ENCODE measurements at places on chromosomes 2 and 18.

DNA sequence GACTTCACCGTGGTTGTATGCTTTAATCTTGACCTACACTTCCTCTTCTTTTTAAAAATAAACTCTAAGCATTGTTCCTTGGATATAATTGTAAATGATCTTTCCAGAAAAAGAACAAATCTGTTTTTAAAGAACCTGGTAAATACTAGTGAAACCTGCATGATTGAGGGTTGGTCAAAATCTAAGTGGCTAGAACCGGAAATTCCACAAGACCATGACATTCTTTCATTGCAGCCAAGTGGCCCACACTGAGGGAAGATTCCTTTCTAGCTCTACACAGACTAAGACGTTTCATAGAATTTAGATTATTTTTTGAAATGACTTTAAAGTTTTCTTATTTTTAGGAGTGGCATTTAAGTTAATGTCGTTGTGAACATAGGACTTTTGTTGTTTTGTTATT is 356.7 kb downstream of the NYAP2 start:
- no peak for DNase-seq

DNA sequence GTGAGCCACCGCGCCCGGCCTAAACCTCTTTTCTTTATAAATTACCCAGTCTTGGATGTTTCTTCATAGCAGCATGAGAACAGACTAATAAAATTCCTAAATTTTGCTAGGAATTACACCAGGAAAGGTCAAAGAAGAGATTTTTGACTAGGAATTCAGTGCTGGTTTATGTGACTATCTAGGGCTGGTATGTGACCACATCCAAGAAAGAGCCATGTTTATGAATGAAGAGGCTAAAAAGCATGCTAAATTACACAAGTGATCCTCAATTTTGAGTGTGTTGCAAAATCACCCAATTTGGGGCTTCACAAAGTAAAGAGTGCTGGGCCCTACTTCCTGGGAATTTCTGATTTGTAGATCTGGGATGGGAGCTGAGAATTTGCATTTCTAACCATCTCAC is 123.6 kb downstream of the CSRNP3 start:
- DNase-seq = no peak

DNA sequence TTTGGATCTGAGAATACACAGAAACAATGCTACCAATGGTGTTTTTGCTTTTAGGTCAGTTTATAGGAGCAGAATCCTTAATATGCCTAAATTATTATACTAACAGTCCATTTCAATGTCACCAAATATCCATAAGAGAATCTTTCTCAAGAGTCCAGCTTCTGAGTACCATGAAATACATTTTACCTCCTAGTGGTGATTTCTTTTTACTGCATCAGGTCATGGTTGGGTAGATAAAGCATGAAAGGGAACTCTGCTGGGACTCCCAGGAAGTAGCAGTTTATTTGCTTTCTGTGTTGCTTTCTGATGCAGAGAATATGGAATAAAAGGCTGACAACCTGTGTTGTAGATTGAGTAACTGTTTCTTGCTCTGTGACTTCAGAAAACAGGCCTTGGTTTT is 115.6 kb downstream of the PPP1R1C start:
- no peak for DNase-seq

- DNase-seq = no peak
Measured at GRCh38 chr2:118250463-118250862, 162.2 kb downstream of the INSIG2 start.

DNA sequence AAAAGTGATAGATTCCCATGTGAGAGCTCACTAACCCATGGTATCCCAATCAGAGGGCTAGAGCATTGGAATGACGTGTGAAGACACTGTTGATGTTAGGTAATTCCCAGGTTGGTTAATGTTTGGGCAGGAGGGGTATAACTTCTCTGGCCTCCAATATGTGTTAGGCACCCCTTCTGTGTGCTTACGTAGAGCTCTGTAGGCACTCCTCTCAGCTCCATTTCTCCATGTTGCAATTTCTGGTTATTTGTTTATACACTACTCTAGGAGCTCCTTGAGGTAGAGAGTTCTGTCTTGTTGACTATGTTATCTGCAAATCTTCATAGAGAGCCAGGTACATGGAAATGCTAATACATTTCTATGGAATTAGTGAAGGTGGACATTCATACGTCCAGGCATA is 153.5 kb downstream of the RPIA start:
- no peak for DNase-seq

- DNase-seq = no peak
Measured at GRCh38 chr2:186687807-186688211, 6.1 kb upstream of the FAM171B start.

DNA sequence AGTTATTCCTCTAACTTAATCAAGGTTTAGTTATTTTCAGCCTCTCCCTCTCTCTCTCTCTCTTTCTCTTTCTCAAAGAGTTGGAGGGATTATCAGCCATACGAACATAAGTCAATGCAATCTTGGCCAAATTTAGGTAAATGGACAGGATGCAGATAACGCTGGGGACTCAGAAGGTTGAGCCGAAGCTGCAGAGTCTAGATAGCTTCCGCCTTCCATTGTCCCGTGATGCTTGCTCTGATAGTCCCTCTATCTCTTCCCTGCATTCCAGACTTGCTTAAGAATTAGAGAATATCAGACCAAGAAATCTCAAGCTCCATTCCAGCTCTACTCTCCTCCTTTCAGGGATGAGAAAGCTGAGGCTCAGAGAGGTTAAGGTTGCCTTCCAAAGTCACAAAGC is 502.8 kb upstream of the TNP1 start:
- DNase-seq = no peak

- DNase-seq = no peak
Measured at GRCh38 chr2:239824046-239824694, 201.0 kb downstream of the NDUFA10 start.

GRCh38 chr18:36667811-36668210 is 161.0 kb downstream of the TPGS2 start:
- DNase-seq = no peak

DNA sequence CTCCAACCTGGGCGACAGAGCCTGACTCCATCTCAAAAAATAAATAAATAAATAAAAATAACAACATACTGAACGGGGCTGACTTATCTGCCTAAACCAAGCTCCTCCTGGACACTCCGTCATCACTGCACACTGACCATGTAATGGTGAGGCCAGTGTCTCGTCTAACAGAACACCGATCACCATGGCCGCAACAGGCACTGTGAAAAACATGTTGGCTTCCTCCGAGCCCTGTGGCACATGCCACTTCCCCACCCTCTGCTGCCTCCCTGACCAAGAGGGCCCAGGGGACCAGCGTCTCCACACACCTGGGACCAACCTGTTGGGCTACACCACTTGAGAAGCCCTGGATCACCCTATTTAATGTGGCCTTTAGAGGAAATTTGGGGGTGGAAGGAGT is 33.9 kb downstream of the ZNF516 start:
- no peak for DNase-seq

- no peak for DNase-seq
Measured at GRCh38 chr18:24460388-24460787, at the start of gene HRH4. TSS of gene HRH4 (plus strand) at chr18:24460637. CDS start at chr18:24460729, 92 bp downstream.

DNA sequence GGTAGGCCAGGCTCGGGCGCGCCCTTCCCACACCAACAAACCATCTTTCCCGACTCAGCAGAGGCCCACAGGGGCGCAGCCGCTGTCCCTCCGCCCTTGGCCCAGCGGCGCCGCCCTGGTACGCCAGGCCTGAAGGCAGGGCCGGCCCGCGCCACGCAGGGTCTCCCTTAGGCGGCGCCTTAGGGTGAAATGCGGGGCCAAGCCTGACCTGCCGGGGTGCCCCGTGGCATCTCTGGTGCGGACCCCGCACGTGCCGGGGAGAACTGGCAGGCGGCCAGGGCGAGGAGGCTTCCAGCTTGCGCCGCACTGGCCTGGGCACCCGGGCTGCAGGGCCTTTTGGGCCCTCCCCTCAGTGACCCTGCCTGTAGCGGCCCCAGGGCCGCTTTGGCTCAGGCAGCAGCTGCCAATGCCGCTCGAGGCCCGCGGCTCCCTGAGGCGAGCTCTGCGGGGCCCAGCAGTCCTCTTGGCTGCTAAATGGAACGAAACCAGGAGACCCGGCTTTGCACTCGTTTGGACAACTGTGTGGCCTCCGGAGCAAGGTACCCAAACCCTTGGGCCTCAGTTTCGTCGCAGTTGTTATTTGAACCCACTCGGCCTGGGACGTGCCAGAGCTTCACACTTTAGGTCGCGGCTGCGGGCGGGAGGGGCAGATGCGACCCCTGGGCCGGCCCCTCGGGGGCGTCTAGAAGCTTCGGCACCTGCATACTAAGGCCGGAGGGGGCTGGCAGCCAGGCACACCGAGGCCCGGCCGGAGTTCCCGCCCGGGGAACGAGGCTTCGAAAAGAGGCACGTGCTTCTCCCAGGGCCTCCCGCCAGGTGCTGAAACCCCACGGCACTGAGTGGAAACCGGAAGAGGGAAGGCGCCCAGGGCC is 8.5 kb downstream of the OTX1 start:
- DNase-seq = no peak

DNA sequence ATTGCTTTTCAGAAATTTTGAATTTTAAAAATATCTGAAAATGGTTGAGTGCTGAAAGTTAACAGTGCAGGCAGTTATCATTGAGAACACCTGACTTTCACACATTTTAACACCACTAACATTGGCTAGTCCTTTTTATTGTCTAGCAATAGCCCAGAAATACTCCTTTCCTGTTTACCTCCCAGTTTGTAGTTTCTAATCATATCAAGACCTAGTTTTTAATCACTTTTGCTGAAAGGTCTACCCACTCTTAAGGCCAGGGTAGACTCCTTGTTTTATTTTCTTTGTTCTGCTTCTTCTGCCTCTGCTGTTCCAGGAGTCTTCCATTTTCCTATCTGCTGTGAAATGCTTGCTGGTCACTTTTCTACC is 72.1 kb downstream of the UBE2E3 start:
- DNase-seq = no peak

DNA sequence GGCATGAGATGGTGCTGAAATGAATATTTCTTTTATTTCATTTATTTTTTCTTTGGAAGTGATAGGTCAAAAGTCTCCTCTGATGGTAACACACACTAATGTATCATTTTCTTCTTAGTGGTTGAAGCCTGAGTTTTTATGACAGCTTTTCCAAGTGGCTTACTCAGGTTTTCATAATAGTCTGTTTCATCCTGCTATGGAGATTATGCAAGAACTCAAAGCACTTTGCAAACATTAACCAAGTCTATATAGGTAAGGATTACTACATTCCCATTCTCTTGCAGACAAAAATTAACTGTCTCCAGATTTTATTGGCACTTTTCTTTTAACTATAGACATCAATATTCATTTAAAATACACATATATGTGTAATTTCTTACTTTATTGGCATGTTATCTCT is 572.6 kb upstream of the GCFC2 start:
- DNase-seq = no peak

DNA sequence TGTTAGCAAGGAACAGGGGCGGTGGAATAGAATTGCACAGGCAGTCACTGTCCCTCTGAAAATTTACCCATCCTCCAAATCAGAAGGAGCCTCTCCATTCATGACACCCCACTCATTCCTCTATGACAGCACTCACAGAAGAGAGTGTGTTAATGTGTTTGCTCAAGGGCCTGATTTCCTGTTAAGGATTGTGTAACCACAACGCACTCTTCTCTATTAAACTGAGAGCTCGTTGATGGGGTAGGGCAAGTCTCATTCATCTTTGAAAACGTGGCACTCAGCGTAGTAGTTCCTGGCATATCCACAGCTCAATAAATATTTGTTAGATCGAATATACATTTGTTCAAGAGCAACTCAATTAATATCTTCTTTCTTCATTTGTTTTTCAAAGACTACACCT is 106.4 kb downstream of the VAPA start:
- DNase-seq = no peak
